ENCODE measurements at places on chromosomes 1 and 21. TPM values are rescaled to one million over a fixed set of nuclear protein-coding genes. Genes with fewer than 3 reads are reported as not detected.

GRCh38 chr1:1665815-1666251 is 7.0 kb upstream of the CDK11B start:
- peaks cover 46% of the 10 kb centered on the region for H3K36me3 ChIP-seq
- H3K4me3 ChIP-seq, result no peak overlapping the region
- no peaks in the 10 kb centered on the region for H3K27me3 ChIP-seq
- H3K4me1 ChIP-seq, result no peaks in the 10 kb centered on the region
- H3K27ac ChIP-seq, result no peak overlapping the region
- DNase-seq, result peak; percentile 59

Gene IGFN1
- not detected for total RNA-seq

DNA sequence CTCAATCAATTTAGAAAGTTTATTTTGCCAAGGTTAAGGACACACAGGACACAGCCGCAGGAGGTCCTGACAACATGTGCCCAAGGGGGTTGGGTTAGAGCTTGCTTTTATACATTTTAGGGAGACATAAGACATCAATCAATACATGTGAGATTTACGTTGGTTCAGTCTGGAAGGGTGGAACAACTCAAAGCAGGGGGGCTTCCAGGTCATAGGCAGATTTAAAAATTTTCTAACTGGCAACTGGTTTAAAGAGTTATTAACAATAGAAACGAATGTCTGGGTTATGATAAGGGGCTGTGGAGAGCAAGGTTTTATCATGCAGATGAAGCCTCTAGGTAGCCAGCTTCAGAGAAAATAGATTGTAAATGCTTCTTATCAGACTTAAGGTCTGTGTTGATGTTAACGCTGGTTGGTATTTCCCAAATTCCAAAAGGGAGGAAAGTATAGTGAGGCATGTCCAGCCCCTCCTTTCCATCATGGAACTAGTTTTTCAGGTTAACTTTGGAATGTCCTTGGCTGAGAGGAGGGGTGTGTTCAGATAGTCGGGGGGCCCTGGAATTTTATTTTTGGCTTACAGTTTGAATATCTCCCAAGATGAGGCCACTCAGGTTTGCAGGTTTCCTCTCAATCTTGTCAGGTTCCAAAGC is 31.0 kb upstream of the TGFBR3 start:
- no peaks in the 10 kb centered on the region for H3K36me3 ChIP-seq
- no peak overlapping the region for H3K27ac ChIP-seq
- no peak for DNase-seq
- H3K27me3 ChIP-seq, result no peaks in the 10 kb centered on the region
- no peak overlapping the region for H3K4me3 ChIP-seq

Gene FLG2
- total RNA-seq, result not detected

GRCh38 chr21:37503848-37504467 is 137.4 kb downstream of the DYRK1A start:
- H3K27me3 ChIP-seq, result no peaks in the 10 kb centered on the region
- H3K27ac ChIP-seq, result no peak overlapping the region
- H3K4me1 ChIP-seq, result no peaks in the 10 kb centered on the region

- H3K36me3 ChIP-seq, result no peaks in the 10 kb centered on the region
- no peak overlapping the region for H3K27ac ChIP-seq
- no peak for DNase-seq
- no peaks in the 10 kb centered on the region for H3K4me1 ChIP-seq
- no peak overlapping the region for H3K4me3 ChIP-seq
- H3K27me3 ChIP-seq, result no peaks in the 10 kb centered on the region
Measured at GRCh38 chr1:231882790-231883189, 256.2 kb downstream of the DISC1 start.

- no peaks in the 10 kb centered on the region for H3K36me3 ChIP-seq
- no peak for DNase-seq
- H3K4me3 ChIP-seq, result no peak overlapping the region
- H3K27ac ChIP-seq, result peak overlapping the region; percentile 31
- no peaks in the 10 kb centered on the region for H3K27me3 ChIP-seq
Measured at GRCh38 chr1:14254251-14254650, 344.2 kb upstream of the KAZN start.

GRCh38 chr1:59058665-59059439 is 238.0 kb upstream of the FGGY start:
- no peak for DNase-seq
- H3K27ac ChIP-seq, result no peak overlapping the region
- no peak overlapping the region for H3K4me3 ChIP-seq
- no peaks in the 10 kb centered on the region for H3K27me3 ChIP-seq
- no peaks in the 10 kb centered on the region for H3K36me3 ChIP-seq
- peaks cover 49% of the 10 kb centered on the region for H3K4me1 ChIP-seq

- peak overlapping the region; percentile 89 for H3K27ac ChIP-seq
- H3K4me3 ChIP-seq, result peak overlapping the region; percentile 95
- DNase-seq, result no peak
- H3K4me1 ChIP-seq, result no peaks in the 10 kb centered on the region
Measured at GRCh38 chr1:214280386-214281020, 456 bp upstream of the SMYD2 start.

GRCh38 chr21:41833497-41834115 is 45.5 kb downstream of the PRDM15 start:
- no peaks in the 10 kb centered on the region for H3K4me1 ChIP-seq
- H3K36me3 ChIP-seq, result peaks cover 38% of the 10 kb centered on the region
- no peak overlapping the region for H3K4me3 ChIP-seq
- no peak for DNase-seq
- H3K27me3 ChIP-seq, result no peaks in the 10 kb centered on the region

DNA sequence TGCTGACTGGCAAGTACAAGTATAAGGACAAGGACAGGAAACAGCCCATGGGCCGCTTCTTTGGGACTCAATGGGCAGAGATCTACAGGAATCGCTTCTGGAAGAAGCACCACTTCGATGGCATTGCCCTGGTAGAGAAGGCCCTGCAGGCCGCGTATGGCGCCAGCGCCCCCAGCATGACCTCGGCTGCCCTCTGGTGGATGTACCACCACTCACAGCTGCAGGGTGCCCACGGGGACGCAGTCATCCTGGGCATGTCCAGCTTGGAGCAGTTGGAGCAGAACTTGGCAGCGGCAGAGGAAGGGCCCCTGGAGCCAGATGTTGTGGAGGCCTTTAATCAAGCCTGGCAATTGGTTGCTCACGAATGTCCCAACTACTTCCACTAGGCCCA is 32.0 kb downstream of the SLC16A1 start:
- peaks cover 79% of the 10 kb centered on the region for H3K36me3 ChIP-seq
- no peaks in the 10 kb centered on the region for H3K4me1 ChIP-seq
- no peak overlapping the region for H3K27ac ChIP-seq
- H3K4me3 ChIP-seq, result no peak overlapping the region

DNA sequence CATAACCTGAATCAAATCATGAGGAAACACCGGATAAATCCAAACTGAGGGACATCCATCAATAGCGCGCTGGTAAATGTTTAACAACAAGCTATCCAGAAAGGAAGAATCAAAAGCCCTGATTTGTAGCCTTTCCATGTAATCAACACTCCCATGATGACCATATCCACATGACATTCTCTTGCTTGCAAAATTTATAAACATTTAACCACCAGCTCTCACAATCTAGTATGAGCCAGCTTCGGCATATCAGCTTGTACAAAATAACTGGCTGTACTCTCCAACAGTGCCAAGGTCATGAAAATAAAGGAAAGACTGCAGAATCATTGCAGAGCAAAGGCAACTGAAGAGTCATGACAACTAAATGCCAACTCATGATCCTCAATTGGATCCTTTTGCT is 15.7 kb downstream of the HSD11B1 start:
- H3K4me3 ChIP-seq, result no peak overlapping the region
- H3K36me3 ChIP-seq, result no peaks in the 10 kb centered on the region
- H3K27me3 ChIP-seq, result no peaks in the 10 kb centered on the region
- H3K4me1 ChIP-seq, result no peaks in the 10 kb centered on the region

DNA sequence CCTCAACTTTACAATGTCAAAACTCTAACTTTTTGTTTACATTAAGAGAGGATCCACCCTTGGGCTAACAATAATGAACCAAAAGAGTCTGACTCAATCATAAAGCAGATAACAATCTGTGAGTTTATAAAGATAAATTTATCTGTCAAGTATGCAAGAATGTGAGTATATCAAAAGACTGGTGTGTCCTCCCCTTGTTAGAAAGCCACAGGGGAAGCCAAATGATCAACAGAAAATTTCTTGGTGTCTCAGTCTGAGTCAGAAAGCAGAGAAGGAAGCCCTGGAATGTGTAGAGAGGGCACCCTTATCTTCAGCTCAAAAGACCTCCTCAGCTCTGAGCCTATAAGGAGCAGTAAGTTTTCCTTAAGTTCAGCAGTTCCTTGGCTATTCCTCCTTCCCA is 13.9 kb upstream of the PDIK1L start:
- DNase-seq, result no peak
- H3K36me3 ChIP-seq, result no peaks in the 10 kb centered on the region
- H3K4me3 ChIP-seq, result no peak overlapping the region
- H3K4me1 ChIP-seq, result no peaks in the 10 kb centered on the region
- H3K27me3 ChIP-seq, result no peaks in the 10 kb centered on the region
- H3K27ac ChIP-seq, result no peak overlapping the region

GRCh38 chr21:26939601-26940111 is 27.2 kb downstream of the ADAMTS5 start:
- H3K27me3 ChIP-seq, result no peaks in the 10 kb centered on the region
- H3K36me3 ChIP-seq, result no peaks in the 10 kb centered on the region
- H3K27ac ChIP-seq, result no peak overlapping the region
- DNase-seq, result no peak
- no peaks in the 10 kb centered on the region for H3K4me1 ChIP-seq
- H3K4me3 ChIP-seq, result no peak overlapping the region

DNA sequence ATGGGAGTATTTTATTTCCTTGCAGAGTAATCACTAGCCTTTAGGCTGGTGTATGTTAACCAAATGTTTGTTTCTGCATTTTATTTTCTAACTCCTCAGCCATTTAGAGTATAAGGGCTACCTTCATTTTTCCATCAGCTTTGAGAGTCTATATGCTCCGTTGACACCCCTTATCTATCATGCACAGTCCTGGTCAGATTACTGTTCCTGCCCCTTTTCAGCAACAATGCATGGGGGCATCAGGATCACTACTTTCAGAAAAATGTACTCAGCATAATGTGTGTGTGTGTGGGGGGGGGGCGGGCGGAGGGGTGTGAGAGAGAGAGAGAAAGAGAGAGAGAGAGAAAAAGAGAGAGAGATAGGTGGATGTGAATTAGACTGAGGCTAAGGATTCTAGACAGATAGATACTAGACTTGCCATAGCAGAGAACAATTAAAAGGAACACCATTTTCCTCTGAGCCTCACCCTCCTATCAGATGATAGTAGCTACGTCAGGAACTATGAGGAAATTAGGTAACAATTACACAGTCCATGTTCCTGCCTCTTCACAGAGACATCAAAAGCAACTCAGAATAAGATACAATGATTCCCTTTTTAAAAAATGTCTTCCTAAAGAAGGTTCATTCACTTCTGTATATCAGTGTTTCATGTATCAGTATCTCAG is 40.8 kb downstream of the FCER1A start:
- H3K4me3 ChIP-seq, result no peak overlapping the region
- H3K27me3 ChIP-seq, result no peaks in the 10 kb centered on the region
- DNase-seq, result no peak
- no peaks in the 10 kb centered on the region for H3K4me1 ChIP-seq
- H3K36me3 ChIP-seq, result no peaks in the 10 kb centered on the region
- H3K27ac ChIP-seq, result no peak overlapping the region

DNA sequence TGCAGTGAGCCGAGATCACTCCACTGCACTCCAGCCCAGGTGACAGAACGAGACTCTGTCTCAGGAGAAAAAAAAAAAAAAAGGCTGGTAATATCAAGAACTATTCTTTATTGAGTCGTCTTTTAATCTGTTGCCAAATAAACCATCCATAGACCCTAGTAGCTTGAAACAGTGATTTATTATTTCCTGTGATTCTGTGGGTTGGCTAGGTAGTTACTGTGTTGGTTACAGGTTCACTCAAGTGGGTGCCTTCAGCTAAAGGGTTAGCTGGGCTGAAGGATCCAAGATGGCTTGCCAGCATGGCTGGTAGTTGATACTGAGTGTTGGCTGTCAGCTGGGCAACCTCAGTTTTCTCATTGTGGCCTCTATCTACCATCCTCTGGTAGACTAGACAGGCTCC is 9.2 kb downstream of the TLCD4 start:
- H3K27ac ChIP-seq, result no peak overlapping the region
- H3K27me3 ChIP-seq, result no peaks in the 10 kb centered on the region
- no peaks in the 10 kb centered on the region for H3K4me1 ChIP-seq
- no peaks in the 10 kb centered on the region for H3K36me3 ChIP-seq
- DNase-seq, result no peak

Gene OR6K3
- total RNA-seq, result not detected

DNA sequence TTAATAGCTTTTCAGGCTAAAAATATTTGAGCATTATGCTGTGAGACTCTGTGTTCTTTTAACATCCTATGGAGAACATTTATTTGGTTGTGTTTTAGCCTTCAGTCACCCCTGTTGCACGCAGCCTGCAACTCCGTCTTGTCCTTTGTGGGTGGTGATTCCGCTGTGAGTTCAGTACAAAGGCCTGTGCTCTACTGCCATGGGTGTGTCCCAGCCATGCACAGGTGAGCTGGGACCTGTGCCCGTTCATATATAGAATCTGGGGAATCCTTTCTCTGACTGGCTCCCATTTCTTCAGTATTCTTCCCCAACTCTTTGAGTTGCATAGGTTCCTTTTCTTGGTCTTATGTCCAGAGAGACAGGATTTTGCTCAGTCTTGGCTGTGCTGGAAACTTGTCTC is 61.4 kb downstream of the ACTL8 start:
- no peak overlapping the region for H3K4me3 ChIP-seq
- no peaks in the 10 kb centered on the region for H3K4me1 ChIP-seq
- no peaks in the 10 kb centered on the region for H3K27me3 ChIP-seq
- DNase-seq, result no peak

Gene DNALI1
- 13.0 TPM for total RNA-seq

DNA sequence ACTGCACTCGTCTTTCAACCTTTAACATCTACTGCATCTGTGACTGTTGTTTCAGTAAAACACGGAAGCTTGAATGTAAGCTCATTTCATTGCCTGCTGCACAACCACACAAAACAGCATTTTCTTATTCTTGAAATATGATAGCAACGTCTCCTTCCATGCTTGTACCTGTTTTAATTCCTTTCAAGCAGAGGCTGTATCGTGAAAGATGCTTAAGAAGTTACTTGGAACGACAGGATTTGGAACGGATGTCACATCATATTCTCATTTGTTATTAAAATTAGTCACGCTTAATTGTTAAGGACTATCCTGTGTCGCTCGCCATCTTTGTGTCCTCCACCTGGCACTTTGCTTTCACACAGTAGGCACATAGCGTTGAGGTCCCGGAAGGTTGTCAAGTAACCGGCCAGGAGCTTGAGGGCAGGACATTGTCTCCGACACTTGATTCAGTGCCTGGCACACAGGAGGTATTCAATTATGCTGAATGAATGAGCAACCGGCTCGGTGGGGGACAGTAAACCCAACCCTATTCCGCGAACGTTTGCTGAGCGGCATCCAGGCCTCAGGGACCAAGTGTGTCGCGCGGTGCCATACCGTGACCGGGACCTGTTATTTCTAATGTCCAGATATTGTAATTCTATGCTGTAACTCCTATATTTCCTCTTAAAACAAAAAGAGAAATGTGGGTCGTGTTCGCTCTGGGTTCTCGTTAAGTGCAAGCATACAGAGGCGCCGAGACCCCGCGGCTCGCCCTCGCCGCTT is 499 bp upstream of the SH3GLB1 start:
- peak overlapping the region; percentile 86 for H3K4me3 ChIP-seq
- peak overlapping the region; percentile 98 for H3K27ac ChIP-seq
- peak; percentile 66 for DNase-seq
- H3K27me3 ChIP-seq, result no peaks in the 10 kb centered on the region
- H3K4me1 ChIP-seq, result no peaks in the 10 kb centered on the region

Gene S100A7
- not detected for total RNA-seq
